ENCODE measurements at places on chromosomes 4 and X.

- DNase-seq: no peak
Observed at GRCh38 chrX:13535376-13536165, 33.8 kb upstream of the EGFL6 start.

- no peak for DNase-seq
Observed at GRCh38 chr4:167893531-167893930, 198.8 kb upstream of the ANXA10 start.

- DNase-seq: no peak
Observed at GRCh38 chr4:138938366-138938690, 77.3 kb upstream of the NOCT start.

DNA sequence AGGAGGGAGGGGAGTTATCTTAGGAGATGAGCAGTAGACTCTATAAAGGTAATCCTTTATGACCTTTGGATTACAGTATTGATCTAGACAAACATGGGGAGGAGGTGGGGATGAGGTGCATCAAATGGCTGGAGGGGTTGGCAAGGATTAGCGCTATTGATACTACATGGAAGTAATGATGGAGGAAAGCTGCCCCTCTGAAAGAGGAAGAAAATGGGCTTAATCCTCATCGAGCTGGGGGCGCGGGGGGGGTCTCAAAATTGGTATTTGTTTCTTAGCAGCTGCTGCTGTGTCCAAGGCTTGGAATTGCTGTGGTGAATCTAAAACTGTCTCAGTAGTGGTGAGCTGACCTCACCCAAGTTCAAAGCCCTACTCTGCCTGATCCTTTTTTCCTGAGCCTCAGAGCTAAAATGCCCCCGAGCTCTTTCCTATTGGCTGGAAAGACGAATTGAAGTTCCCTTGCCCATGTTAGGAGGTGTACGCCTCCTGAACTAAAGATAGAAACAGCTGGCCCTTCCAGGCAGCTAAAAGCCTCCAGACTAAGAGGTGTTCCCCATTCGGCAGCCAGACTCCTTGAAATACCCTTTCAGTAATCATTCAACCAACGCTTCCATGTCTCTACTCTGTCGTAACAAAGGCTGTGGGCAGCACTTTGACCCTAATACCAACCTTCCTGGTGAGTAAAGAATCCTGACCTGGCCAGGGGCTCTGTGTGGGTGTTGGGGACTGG is at the start of gene ITGB1BP2:
Gene ITGB1BP2, plus strand, starts transcription at position 556 of the 730 bp plus-strand sequence. Its CDS starts 57 bp downstream, at position 613.
- DNase-seq: no peak

GRCh38 chrX:68908071-68908470 is 79.2 kb downstream of the EFNB1 start:
- no peak for DNase-seq

- no peak for DNase-seq
Observed at GRCh38 chrX:87900320-87900908, 382.8 kb downstream of the KLHL4 start.

DNA sequence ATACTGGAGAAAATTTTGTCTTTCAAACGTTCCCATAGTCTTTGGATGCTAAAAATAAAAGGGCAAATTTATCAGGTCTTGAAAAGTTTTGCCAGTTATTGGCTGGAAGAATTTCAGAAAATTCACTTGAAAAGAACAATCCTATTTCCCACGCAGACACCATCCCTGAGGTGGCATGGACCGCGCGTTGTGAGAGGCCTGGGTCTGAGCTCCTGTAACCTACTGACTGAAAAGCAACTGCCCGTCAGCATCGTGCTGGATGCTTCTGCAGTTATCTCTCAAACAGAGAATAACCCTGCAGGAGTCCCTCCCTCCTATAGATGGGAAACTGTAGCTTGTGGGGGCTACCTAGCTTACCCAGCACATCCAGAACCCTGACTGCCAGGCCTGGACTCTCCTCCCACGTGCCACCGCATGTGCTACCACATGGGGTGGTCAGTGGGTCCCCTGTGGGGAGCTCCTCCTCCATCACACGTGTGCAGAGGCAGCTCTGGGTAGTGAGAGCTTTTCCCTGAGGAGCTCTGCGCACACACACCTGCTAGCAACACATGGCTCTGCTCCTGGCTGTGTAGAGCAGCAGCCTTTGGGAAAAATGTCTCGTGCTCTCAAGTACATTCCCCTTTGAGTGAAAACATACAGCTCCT is 36.1 kb downstream of the NSG1 start:
- DNase-seq: no peak

DNA sequence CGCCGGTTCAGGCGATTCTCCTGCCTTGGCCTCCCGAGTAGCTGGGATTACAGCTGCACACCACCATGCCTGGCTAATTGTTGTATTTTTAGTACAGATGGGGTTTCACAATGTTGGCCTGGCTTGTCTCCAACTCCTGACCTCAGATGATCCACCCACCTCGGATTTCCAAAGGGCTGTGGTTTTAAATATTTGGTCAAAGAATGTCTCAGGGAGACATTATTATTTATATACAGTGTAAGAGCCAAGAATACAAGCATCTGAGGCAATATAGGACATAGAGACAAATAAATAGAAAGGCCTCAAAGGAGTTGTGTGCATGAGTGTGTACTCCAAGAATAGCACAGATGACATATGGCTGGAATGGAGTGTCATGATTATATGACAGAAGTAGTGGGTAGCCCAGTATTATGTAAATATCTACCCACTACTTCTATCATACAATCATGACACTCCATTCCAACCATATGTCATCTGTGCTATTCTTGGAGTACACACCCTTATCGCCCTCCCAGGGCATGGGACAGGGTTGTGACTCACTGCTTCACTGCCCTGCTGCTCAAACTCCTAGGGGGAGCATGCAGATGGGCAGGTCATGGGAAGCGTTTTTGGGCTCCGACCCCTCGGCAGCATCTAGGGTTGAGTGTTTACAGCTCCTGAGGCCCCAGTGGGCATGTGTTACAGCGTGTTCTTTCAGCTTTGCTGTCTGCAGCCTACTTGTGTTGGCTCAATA is 1649.8 kb upstream of the PCDH10 start:
- DNase-seq: no peak

- no peak for DNase-seq
Observed at GRCh38 chrX:55648434-55648833, 25.2 kb downstream of the FOXR2 start.

- DNase-seq: no peak
Observed at GRCh38 chr4:151808542-151808941, 47.7 kb upstream of the GATB start.

- no peak for DNase-seq
Observed at GRCh38 chrX:71321731-71322130, 20.2 kb downstream of the ITGB1BP2 start.

GRCh38 chr4:7540654-7541413 is 106.1 kb upstream of the PSAPL1 start:
- no peak for DNase-seq

GRCh38 chrX:153378607-153379006 is 22.5 kb downstream of the PNMA6E start:
- DNase-seq: no peak

DNA sequence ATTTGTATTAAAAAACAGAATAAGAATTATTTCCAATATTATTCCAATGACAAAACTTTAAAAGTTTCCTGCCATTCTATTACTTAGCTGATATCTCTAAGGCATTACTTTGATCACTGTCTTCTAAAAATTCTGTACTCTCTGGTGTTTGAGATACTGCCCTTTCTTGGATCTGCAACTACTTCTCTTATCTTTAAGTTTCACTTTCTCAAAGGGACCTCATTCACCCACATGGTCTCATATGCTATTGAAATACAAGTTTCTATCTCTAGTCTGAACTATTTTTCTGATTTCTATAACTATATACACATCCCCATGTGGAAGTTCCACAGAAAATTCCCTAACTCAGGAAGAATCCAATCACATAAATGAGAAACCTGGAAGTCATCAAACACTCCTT is 22.2 kb downstream of the TMPRSS11E start:
- no peak for DNase-seq

- no peak for DNase-seq
Observed at GRCh38 chrX:150081076-150081475, 142.8 kb upstream of the EOLA2 start.

GRCh38 chr4:138241281-138242075 is 671 bp downstream of the SLC7A11 start:
- peak; percentile 42 for DNase-seq

- DNase-seq: peak; percentile 58
Observed at GRCh38 chr4:2261110-2261852, 628 bp downstream of the MXD4 start.

DNA sequence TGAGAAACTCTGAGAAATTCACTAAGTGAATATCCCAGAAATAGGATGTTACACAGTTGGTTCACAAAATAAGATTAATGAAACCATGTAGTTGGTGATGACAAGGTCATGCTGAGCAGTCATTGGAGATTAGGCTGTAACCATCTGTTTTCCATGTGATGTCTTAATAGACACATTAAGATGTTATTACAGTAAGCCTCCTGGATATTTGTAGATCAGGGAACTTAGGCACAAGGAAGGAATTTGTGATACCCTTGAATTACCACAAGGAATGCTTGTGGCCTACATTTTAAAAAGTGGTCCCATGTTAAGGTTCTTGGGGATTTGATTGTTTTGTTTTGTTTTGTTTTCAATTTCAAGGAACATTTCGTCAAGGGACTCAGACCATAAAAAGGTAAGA is 185.6 kb upstream of the BANK1 start:
- no peak for DNase-seq

GRCh38 chr4:103361926-103362325 is 163.8 kb upstream of the CENPE start:
- no peak for DNase-seq

GRCh38 chr4:91688413-91688812 is 615.4 kb upstream of the GRID2 start:
- no peak for DNase-seq

GRCh38 chr4:78136109-78137081 is 79.3 kb downstream of the FRAS1 start:
- no peak for DNase-seq

DNA sequence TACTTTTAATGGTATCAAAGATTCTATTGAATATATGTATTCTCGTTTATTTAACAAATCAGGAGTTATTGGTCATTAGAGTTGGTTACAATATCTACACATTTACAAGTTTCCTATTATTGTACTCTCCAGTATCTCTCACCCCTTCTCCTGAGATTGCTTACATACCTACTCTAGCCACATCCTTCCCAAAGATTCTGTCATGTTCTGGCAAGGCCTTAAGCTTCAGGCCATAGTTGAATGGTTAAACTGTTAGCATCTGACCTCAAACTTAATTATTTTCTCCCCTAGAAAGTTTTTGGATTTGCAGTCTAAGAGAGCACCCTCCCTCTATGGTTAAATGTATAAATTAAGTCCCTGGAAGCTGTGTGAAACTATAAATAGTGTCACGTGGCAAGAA is 784.2 kb downstream of the GLUD2 start:
- DNase-seq: no peak

- no peak for DNase-seq
Observed at GRCh38 chrX:43551590-43551989, 104.5 kb upstream of the MAOA start.

DNA sequence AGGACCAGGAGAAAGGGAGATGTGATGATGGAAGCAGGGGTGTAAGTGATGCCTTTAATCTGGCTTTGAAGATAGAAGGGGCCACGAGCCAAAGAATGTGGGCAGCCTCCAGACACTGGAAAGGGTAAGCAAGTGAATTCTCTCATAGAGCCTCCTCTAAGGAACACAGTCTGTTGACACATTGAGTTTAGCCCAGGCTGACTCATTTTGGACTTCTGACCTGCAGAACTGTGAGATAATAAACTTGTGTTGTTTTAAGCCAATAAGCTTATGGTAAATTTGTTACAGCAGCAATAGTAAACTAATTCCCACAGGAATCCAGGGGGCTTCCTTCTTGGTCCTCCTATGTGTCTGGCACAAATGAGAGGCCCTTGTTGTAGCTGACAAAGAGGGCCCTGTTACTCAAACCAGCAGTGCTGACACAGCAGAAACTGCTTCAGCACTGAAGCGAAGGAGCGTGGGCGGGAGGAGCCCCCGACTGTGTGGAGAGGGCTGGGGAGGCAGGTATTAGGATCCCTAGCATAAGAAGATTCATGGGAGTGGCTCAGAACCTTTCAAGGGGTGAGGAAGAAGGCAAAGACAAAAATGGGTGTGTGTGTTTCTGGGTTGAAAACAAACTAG is 268.7 kb downstream of the NR3C2 start:
- no peak for DNase-seq

DNA sequence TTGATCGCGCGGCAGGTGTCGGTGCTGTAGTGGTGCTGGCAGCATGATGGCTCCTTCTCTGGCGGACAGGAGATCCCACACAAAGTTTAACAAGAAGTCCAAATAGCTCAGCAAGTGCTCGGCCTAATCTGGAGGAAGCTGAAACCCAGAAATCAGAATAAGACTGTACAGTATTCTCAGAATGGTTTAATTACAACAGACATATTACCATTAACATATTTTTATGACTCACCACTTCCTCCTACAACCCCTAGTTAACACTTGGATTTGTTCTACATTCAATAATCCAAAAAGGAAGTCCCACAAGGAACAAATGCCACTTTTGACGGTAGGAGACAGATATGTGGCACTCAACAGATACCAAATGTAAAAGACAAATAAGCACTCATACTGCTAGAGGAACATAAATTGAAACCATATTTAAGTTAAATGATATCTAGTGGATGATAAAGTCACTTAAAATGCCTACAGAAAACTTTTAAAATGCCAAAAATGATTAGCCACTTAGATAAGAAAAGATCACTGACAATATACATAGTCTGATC is 91.2 kb downstream of the HUWE1 start:
- DNase-seq: no peak

DNA sequence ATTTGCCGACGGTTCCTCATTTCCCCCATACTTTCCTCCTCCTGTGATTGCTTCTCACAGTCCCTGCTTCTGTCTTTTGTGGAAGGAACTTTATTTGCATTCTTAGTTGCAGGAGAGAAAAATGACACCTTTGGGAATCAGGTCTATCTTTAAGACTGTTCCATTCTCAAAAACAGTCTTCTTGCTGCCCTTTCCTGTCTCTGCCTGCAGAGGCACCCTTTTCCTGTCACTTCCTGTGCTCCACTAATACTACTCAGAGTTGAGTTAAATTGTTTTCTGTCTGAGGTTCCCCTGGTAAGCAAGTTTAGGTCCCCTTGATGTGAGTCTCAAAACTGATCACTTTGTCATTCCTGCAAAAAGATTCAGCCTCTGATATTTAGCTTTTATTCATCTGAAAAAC is 208.8 kb upstream of the CLNK start:
- DNase-seq: no peak

DNA sequence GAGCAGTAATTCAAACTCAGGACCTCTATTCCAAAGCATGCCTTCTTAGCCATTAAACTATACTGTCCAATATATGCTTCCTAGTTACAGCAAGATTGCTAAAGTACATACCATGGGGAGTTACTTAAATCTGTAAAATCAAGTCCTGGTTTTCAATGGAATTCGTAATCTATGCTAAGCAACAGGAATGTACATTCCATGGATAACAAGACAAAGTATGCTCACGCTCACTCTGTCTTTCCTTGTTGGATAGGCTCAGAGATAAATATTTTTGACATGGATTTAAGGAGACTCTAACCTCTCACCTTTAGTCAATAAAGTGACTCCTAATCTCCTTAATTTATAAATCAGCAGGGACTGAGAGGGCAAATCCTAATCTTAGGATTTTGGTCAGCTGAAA is 47.3 kb upstream of the STK26 start:
- DNase-seq: no peak

GRCh38 chrX:139751053-139751452 is 43.1 kb upstream of the MCF2 start:
- DNase-seq: no peak

GRCh38 chrX:26387906-26388305 is 171.9 kb downstream of the MAGEB5 start:
- DNase-seq: no peak
